Stimulated activated naive CD4-positive, alpha-beta T cell (primary cell): ENCODE measurements at places on chromosomes 3 and 15.

DNA sequence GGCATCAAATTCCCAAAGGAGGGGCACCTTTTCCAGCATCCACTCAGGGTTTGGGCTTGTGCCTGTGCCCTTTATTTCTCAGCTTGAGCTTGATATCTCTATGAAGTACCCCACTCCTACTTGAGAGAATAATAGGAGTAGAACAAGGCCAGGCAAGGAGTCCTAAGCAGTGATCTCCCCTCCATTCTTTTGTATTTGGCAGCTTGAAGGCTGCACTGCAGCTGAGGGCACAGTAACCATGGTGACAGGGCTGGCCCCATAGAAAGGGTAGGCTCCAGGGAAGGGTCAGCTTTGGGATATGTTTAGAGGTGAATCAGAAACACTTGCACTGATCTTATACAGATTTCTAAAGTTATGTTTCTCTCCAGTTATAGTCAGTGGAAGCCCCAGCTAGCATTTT lies 145.4 kb upstream of the SLC24A5 start:
- DNase-seq: no peak

- DNase-seq: no peak
Observed at GRCh38 chr3:62169906-62170660, 203.3 kb downstream of the FEZF2 start.

DNA sequence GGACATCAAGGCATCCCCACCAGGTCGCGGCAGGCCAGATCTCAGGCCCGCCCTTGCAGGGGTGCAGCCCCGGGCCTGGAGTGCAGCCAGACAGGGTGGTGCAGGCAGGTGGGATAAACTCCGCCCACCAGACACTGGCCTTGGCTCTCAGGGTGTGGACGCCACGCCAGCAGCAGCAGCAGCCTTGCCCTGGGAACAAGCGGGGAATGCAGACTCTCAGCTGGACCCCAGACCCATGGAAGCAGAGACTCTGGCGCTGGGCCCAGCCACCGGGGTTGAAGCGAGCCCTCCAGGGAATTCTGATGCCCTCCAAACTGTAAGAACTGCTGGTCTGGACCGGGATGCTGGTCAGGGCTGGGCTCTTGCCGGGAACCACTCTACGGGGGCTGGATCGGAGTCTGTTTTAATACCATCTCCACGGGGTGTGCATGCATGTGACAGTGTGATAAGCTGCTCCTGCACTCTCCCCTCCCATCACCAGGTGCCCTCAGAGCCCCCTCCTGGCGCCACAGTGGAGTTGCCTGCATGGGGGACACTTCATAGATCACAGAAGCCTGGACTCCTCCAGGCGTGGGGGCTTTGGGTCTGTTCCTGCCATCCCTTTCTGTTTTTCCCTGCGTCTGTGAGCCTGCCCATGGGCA lies 142.7 kb downstream of the NSMCE3 start:
- DNase-seq: no peak

GRCh38 chr15:51499379-51499976 lies 123.1 kb downstream of the DMXL2 start:
- DNase-seq: no peak

DNA sequence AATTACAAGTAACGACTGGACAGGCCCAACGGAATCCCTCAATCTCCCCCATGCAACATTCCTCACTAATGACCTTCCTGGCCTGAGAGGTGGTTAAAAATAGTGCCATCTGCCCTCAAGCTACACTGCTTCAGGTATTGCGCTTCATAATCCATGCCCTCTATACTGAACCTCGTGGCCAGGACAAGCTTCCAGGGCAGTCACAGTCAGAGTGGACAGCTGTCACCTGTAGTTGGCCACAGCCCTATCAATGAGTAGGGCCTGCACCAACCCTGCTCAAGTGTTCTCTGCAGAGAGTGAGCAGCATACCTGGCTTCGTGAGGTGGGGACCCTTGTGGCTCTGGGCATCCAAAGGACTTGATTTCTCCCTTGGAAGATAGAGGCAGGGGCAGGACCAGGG lies 46.9 kb upstream of the SEMA4B start:
- no peak for DNase-seq

DNA sequence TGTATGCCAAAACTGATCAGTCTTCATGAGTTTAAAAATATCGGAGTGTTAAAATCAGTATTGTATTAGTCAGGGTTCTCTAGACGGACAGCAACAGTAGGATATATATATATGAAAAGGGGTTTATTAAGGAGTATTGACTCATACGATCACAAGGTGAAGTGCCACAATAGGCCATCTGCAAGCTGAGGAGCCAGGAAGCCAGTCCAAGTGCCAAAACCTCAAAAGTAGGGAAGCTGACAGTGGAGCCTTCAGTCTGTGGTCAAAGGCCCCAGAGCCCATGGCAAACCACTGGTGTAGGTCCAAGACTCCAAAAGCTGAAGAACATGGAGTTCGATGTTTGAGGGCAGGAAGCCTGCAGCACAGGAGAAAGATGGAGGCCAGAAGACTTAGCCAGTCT lies 391.0 kb upstream of the CADM2 start:
- no peak for DNase-seq

GRCh38 chr3:139430493-139430892 lies 41.0 kb upstream of the COPB2 start:
- DNase-seq: no peak

DNA sequence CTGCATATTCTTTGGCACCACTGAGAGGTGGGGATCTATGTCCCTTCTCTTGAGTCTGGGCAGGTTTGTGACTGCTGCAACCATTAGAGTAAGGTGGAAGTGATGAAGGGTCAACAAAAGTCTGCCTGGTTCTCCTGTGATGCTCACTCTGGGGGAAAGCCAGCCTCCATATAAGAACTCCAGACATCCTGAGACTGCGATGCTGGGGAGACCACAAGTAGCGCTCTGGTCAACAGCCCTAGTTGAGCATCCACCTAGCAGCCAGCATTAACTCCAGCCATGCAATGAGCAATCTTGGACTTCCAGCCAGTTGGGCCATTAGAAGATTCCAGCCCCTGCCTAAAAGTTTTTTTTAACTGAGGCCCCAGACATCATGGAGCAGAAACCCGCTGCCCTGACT lies 62.8 kb downstream of the SCN11A start:
- DNase-seq: no peak

DNA sequence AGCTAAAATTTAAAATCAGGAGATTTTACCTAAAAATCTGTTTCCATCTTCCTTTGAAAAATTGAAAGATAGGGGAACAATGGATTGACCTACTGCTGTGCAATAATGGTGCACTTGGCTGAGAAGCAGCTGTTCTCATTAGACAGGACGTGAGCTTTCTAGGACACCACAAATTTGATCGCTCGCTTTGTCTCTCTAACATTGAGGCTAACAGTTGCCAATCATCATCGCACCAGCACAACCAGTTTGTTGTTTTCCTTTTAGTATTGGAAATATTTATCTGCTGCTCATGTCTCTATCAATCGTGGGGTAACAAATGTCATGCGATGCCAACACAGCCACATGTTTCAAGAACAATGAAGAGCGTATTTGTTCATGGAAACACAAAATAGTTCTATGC lies 228.8 kb upstream of the P2RY1 start:
- no peak for DNase-seq

GRCh38 chr3:189800436-189800835 lies 169.2 kb downstream of the TP63 start:
- DNase-seq: no peak

GRCh38 chr3:152779653-152780052 lies 55.3 kb upstream of the P2RY1 start:
- DNase-seq: no peak

GRCh38 chr15:85496551-85497171 lies 116.3 kb downstream of the AKAP13 start:
- no peak for DNase-seq

DNA sequence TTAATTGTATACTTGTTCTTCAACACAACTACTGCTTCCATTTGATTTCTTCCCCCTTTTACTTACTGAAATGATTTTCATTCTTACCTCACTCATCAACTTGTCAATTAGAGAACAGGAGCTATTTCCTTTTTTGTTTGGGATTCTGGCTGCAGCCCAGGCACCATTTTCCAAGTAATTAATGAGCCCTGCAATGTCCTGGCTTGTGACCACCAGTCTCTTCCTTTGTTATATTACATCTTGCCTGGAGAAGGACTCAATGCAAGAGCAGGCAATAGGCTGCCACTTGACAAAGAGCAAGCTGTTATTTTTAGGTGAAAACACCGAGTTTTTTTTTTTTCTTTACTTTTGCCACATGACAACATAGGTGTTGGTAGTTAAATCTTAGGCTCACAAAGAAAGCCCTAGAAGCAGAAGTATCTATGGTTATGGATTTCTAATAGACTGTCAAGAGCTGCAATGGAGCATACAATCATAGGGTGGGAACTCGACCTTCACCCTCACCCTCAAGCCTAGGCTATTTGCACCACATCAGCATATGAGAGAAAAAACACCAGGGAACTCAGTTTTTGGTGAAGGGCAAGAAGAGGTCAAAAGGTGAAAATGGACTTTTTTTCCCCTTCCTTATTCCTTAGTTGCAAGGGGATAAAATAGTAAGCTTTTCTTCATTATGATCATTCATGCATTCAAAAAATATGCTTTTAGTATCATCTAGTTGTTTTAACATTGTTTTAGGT lies 114.9 kb downstream of the TNIK start:
- DNase-seq: no peak

DNA sequence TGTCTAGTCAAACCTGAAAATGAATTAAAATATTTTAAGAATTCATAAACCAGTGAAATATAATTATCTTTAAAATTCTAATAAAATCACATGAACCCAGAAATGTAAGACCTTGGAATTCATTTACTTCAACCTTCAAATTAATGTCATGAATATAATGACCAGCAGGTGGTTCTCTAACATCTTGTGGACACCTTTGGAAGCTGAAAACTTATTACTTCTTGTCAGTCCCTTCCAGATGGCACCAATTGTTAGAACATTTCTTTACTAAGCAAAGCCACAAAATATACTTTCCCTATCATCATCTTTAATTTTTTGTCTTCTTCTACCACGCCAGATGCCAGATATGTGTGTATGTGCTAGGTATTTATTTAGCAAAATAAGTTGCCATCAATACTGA lies 240.0 kb downstream of the MBNL1 start:
- DNase-seq: no peak

GRCh38 chr3:117752984-117753717 lies 1043.6 kb downstream of the TUSC7 start:
- no peak for DNase-seq

- DNase-seq: no peak
Observed at GRCh38 chr3:15997274-15997943, 177.1 kb upstream of the GALNT15 start.

DNA sequence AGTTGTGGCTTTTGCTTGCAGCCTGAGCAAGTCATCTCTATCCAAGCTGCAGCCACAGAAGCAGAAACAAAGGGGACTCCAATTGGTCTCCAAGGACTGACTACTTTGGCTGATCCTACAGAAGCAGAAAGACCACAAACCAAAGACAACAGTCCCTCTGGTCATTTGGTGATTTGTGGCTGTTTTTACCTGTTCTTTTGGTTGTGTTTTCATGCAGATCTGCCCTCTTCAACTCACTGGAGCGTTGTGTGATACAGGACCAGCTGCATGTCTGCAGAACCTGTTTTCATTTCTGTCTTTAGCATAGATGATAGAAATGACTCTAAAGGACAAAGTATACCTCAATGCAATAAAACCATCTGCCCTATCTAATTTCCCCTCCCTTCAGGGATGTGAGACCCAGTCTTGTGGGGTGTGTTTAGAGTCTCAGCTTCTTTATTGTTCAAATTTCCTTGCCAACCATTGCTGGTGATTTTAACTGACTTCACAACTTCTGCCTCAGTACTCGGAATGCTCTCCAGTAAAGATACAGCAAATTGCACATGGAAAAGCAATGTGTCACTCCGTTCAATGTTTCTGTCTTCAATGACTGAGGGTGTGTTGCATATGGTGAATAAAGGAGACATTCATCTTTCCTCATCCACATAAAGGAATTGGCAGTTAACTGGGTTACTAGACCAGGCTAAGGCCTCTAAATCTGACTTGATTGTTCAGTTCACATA lies 48.9 kb upstream of the SLC7A14 start:
- no peak for DNase-seq

DNA sequence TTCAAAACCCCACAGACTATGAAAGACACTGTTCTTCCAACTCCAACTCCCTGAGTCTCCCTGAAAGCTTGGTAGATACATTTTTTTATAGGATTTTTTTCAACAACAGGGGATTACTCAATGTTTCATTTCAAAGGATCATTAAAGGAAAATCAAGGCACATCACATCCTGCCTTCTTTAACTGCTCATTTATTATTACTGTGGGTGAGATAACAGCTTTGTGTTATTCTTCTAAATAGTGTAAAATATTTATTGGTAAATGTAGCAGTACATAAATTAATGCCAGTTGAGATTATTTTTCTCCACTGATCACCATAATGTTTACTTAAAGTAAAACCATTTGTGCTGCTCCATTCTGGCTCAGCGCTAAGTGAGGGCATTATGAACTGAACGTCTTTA lies 57.2 kb downstream of the AGBL1 start:
- DNase-seq: no peak

DNA sequence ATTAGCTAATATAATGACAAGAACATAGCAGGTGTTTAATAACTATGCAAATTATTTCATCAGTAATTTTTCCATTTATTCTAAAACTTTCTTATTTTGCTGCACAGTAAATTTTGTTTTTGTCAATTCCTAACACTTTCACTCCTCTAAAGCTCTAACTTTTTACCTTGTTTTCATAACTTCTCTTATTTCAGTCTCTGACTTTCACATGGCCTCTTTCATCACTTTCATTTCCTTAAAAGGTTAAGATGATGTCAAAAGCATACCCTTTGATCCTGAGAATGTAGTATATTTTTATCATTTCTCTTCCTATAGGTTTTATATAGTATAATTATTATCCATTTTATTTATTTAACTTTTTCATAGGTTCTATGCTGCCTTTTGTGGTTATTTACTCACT lies 1325.8 kb upstream of the ALCAM start:
- DNase-seq: no peak
